ENCODE measurements at places on chromosomes 2 and 18.

DNA sequence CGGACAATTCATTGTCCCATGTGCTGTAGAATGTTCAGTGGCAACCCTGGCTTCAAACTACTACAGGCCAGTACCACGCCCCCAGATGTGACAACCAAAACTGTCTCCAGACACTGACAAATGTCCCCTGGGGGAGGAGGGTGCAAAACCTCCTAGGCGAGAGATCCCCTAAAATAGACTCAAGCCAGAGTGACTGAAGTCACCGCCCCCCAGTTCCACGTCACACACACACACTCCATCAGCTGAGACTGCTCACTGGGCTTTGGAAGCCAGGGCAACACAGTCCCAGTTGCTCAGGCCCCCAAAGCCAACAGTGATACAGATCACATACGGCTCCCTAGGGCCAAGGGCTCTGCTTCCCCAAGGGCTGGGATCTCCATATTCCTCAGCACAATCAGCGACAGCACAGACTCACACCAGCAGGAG lies 19.1 kb downstream of the HDAC4 start:
- DNase-seq = no peak

DNA sequence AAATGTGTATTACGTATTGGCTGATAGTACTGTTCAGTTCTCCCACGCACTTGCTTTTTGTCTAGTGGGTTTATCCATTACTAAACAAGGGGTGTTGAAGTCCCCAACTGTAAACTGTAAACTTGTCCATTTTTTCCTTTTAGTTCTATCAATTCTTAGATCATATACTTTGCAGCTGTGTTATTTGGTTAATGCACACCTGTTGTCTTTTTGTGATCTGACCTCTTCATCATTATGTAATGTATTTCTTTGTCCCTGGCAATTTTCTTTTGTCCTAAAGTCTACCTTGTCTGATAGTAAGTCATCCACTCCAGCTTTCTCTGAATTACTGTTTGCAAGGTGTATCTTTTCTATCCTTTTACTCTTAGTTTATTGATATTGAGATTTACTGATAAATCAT lies 21.9 kb downstream of the MCEE start:
- no peak for DNase-seq

DNA sequence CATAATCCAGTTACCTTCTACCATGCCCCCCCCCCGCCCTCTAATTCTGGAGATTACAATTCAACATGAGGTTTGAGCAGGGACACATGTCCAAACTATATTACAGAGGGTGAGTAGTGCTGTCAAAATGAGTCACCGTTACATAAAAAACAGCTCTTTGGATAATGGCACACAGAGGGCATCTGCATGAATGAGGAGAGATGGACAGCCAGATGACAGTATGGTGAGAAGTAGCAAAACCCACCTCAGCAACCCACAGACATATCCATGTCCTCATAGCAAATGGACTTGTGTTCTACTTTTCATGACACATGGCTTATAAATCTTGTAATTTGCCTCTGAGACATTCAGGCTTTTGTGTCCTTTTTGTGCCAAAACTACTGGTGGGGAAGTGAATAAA lies 132.0 kb downstream of the EML6 start:
- no peak for DNase-seq

GRCh38 chr18:44883671-44884070 lies 203.0 kb downstream of the SETBP1 start:
- DNase-seq = no peak
